Left colon (tissue), 2 donors: ENCODE measurements at places on chromosomes 7 and 10. TPM values are rescaled to one million over a fixed set of nuclear protein-coding genes. Genes with fewer than 3 reads are reported as not detected.

The SRRM3 gene
- total RNA-seq: 0.95 TPM

The EXOC6 gene
- total RNA-seq: 13.2 TPM

The HABP2 gene
- not detected for total RNA-seq

The TEX47 gene
- total RNA-seq: not detected

The FXYD4 gene
- not detected for total RNA-seq

DNA sequence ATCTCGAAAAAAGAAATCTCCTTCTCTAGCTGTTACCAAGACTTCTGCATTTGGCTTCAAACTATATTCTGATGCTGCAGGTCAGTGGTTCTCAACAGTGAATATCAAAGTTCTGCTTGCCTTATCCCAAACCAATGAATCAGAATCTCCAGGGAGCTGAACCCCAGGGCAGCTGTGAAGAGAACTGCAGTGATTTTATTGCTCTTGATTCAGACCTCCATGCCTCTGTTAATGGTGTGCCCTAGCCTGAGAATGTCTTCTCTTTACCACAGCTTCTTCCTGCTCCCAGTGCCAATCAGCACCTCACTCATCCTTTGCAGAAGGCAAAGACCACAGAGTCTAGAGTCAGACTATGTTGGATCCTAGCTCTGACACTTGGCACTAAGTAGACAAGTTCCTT is 46.2 kb upstream of the MRLN start:
- no peak for DNase-seq

DNA sequence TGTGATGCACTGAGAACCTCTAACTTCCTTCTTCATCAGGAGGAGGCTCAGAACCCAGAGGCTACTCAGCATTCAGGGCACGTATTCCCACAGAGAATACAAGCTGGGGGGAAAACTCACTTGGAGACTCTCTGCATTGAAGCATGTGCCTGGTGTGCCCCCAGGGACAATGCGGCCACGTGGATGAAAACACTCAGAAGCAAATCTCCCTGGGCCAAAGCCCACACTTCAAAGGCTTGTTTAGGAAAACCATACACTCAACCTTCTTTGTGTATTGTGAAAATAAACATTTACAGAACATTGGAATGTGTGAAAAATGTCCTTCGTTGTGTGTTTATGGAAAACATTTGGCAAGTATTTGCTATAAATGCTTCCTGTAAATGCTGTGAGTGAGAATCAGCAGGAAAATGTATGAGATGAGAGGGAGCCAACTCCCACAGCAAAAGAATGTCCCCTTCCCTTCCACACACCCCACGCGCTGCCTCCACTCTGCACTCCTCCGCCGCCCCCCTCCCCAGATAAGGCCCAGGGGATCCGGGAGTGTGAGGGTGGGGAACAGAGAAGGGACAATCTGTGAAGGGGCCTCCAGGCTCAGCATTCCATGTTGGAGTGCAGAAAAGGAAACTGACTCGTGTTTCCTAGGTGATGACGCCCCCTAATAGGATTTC is 339.5 kb downstream of the ELMO1 start:
- no peak for DNase-seq

- peak; percentile 59 for DNase-seq
These were observed 184.0 kb upstream of the INHBA start for GRCh38 chr7:41886901-41887311.

- DNase-seq: no peak
These were observed 62.7 kb downstream of the LANCL2 start for GRCh38 chr7:55427800-55428199.
